ENCODE measurements at places on chromosomes 2 and 18. TPM values are rescaled to one million over a fixed set of nuclear protein-coding genes. Genes with fewer than 3 reads are reported as not detected.

- no peak for DNase-seq
These were observed 299.6 kb upstream of the ZNF521 start for GRCh38 chr18:25651553-25651952.

Gene SCN2A
- total RNA-seq: 0.26 TPM

DNA sequence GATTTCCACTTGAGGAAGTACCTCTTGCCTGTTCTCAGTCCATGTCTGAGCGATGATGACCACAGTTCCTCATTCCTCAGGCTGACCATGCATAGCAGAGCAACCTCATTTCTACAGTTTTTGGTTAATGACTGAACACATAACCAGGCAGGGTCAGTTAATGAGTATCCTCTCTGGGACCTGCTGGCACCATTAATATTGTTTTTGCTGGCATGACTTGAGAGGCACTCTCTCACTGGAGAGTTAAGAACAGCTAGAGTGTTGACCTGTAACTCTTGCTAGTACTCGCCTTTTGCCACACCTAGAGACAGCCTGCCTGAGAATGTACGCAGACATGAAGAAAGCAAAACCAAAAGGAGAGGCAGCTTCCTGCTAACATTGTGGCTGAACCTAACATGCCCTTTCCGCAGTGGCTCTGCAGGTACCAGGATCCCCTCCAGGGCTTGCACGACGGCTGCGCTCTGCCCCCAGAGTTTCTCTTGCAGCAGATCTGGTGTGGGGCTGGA is 23.9 kb downstream of the PECR start:
- peak; percentile 87 for DNase-seq

GRCh38 chr2:73766994-73767393 is 12.9 kb downstream of the DUSP11 start:
- DNase-seq: no peak
